Erythroblast (primary cell): ENCODE measurements at places on chromosomes 3 and 15.

- DNase-seq, result no peak
Measured at GRCh38 chr3:162738784-162739183, 1242.2 kb downstream of the OTOL1 start.

DNA sequence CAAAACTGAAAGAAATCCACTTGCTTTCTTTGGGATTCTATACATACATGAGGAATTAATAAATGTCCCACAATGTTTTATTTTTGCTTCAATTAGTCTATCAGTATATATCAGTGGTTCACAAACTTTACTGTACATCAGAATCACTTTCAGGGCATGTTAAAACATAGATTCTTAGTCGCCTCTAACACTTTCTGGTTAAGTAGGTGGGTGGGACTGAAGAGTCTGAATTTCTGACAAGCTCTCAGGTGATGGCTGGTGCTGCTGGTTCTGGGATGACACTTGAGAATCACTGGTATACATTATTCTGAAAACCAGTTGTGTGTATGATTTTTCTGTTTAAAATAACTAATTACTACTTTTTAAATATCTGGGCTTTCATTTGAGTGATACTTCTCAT is 393.3 kb downstream of the TBC1D5 start:
- no peak for DNase-seq

GRCh38 chr3:128618398-128618726 is 32.3 kb downstream of the RPN1 start:
- DNase-seq, result no peak

GRCh38 chr3:133040696-133041523 is 2.7 kb downstream of the TMEM108 start:
- peak; percentile 53 for DNase-seq

GRCh38 chr15:86231864-86232721 is 152.4 kb downstream of the AGBL1 start:
- DNase-seq, result peak; percentile 11

- DNase-seq, result no peak
Measured at GRCh38 chr3:186142393-186142932, 33.6 kb upstream of the ETV5 start.

DNA sequence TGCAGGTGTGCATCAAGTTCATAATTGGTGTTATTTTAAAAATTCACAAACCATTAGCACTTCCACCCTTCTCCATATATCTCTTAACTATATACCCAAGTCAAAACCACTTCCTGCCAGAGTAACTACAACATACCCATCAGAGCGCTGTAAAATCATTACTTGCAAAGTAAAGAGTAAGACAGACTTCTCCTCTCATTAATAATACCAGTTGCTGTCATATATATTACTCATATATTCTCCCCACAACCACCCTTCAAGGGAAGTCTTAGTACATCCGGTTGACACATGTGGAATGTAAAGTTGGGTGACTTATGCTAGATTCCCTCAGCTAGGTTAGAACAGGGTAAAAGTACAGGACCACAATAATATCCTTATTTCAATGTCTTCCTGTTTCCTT is 5.6 kb downstream of the TERC start:
- no peak for DNase-seq

DNA sequence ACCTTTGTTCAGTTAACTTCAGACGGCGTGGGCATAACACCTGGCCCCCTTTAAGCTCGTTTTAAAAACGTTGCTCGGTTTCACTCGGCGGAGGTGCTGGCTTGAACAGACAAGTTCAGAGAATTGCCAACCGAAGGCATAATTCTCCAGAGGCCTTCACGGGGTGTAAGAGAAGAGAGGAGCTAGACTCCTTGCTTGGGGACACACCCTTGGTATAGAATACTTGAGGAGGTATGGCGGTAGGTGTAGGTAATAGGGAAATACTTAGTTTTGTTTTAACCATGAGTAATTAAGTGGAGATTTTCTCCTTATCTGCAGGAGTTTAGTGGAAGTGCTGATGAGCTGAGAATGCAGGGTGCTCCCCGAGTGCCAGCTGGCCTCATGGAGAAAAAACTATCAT is 921 bp downstream of the FBXL2 start:
- no peak for DNase-seq

DNA sequence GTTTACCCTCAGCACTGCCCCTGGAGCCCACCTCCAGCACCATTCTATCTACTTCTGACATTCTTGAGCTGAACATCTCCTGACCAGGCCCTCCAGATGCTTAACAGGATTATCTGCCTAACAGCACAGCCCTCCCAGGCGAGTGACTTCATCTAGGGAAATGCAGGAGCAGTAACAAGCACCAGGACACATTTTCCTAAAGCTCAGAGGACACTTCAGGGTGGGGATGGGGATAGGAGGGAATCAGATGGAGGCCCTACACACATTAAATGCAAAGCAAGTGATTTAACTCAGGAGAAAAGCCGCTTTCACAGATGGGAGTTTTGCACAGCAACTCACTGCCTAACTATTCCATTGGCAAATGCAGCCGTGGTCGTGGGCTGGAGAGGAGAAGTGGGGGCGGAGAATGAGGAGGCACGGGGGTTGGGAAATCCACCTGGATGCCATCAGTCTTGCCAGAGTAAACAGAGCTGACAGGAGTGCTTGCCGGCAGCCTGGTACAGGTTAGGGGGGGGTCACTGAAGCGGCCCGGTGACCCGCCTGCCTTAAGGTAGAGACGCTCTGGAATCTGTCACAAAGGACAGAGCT is 21.3 kb upstream of the BNC1 start:
- no peak for DNase-seq

DNA sequence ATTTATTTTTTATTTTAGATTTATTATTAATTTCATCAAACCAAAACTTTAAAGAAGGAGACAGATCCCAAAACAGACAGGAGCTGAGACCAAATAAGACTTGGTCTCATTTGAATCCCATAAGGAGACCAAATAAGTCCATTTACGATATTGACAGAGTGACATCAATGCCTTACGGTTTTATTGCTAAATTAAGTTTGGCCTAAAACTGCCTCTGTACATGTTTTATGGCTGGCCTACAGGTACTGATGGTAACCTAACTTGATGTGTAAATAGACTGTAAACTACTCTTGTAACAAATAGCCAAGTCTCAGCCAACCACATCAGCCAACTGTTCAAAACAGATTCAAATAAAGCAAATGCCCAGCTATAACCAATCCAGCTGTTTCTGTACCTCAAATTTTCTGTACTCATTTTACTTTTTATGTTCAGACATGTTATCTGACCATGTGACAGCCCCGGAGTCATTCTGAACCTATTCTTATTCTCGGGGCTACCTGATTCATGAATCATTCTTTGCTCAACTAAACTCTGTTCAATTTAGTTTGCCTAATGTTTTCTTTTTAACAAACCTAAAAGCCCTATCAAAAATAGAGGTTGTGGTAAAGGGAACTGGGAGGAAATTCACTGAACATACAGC is 89.4 kb upstream of the CDAN1 start:
- DNase-seq, result no peak

GRCh38 chr3:143753006-143753405 is 95.3 kb downstream of the SLC9A9 start:
- DNase-seq, result no peak

- no peak for DNase-seq
Measured at GRCh38 chr15:80379693-80380092, 24.5 kb upstream of the ARNT2 start.

GRCh38 chr15:93985925-93986324 is 245.4 kb upstream of the MCTP2 start:
- DNase-seq, result no peak

- no peak for DNase-seq
Measured at GRCh38 chr3:19263606-19264005, 115.3 kb downstream of the KCNH8 start.

DNA sequence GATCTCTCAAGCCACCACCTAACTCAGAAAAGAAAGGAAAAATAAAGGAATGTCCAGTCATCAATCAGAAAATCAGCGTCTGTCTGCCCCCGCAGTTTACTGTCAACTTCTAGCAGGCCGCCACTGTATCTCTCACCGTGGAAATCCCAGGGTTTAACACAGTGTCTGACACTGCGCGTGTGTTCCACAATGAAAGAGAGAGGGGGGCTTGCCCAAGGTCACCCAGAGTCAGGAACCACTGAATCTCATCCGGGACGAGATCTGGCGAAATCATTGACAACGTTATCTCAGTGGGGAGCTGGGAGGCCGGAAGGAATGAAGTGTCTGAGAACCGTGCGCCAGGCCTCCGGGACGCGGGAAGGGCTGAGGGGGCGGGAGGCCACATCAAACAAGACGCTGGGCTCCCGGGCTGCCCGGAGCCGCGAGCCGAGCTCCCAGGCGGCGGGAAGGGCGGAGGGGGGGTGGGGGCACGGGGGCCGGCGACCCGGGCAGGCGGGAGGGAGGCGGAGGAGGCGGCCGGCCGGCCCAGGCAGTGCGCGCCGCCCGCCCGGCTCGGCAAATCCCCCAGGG is 2.2 kb upstream of the HES1 start:
- DNase-seq, result peak; percentile 45

DNA sequence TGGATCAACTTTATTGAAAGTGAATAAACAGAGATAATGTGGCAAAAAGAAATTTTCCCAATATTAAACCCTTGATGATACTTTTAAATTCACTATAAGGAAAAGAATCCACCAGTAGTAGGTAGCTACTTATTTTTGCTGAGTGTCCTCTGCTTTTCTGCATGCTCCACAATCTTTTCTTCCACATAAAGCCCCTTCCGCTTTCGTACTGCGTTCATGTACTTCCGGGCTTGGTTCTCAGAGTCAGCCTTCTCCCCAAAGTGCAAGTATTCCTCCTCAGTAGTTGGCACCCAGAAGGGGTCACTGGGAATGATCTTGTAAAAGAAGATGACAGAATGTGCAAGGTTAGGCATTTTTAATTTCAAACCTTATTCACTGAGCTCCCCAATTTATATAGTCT is 84.4 kb upstream of the MEX3B start:
- DNase-seq, result no peak

- DNase-seq, result no peak
Measured at GRCh38 chr3:58534592-58535494, 2.1 kb downstream of the ACOX2 start.

DNA sequence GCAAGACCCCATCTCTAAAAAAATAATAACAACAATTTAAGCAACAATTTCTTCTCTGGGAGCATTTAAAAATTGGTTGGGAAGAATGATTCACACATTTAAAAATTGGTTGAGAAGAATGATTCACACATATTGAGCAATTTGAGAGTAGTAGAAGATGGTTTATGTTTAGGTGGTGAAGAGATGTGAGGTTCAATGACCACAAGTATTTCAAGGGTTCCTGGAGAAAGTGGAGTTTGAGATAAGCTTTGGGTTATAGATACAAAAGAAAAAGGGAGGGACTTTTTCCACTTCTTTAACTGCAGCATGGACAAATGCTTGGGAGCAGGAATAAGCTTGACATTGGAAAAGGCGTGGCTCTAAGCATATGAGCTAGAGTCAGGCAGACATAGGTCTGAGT is 145.7 kb upstream of the NPHP3 start:
- no peak for DNase-seq

DNA sequence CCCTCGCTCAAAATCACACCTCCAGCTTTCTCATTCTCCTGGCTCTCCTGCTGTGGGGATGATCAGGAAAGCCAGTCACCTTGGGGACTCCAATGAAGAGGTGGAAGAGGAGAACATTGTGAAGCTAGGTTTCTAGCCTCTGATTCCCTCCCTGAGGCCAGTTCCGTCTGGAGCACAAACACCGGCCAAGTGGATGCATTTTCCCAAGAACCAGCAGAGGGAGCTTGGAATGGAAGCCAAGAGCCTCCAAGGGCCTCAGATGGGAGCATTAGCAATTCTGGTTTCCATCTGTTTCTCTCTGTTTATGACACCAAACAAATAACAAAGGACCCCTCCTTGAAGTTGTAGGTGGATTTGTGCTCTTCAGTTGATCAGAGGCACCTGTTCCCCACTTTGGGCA is 40.6 kb upstream of the NMNAT3 start:
- peak; percentile 2 for DNase-seq

DNA sequence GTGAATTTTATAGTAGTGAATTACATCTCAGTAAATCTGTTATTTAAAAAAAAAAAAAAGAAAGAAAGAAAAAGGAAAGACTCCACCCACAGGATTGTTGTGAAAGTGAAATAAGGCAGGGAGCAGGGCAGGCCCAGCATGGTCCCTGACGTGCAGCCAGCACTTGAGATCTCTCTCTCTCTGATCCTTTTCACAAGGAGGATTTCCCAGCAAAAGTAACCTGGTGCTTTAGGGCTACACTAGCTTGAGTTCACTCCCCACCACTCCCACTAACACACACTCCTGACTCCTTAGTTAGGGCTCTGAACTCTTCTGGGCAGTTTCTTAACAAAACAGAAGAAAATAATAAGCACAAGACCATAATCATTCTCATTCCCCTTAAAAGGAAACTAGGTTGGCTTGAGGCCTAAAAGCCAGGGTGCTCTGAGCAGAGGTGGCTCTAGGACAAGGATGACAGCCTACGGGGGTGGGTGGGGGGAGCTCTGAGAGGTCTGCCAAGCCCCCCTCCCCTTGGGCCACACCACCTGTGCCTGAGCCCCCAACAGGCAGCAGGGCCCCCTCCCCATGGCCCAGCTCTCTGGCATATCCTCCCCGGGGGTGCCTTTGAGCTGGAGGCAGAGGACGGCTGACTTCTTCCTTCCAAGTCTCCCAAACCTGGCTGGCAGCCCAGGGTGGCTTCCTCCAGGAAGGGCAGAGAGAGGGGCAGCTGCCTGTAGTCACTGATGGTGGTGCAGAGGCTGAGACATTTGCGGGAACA is 856 bp downstream of the TMEM40 start:
- DNase-seq, result no peak

DNA sequence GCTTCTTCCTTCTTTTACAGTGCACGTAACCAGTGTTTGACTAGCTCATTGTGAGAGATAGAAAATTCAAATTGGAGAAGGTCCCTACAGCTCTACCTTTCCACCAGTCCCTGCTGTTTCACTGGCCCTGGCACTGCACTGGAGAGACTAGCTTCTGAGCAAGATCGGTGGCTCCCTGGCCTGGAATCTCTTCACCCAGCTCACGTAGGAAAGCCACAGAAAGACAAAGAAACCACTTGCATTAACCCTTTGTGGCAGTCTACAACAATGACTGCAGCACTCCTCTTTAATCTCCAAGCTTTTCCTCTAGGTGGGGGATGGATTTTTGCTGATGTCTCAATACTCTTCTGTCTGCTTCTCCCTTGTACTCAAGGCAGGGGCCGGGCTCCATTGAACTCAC is 155.9 kb downstream of the PEX5L start:
- DNase-seq, result no peak

DNA sequence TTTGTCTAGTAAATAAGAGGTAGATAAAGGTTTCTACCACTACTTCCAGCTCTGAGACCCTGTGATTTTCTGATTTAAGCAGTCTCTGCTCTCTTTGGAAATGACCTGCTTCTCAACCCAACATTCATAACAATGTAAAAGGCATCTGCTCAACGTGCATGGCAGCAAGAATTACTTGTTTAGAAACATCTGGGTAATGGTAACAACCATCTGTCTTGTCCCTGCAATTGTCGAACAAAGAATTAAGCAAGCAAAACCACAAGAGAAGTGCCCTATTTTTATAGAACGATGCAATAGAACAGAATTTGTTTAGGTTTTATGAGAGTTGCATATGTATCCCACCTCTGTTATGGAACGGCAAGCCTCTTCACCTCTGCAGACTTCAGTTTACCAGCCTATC is 7.1 kb upstream of the FSIP1 start:
- DNase-seq, result no peak

GRCh38 chr3:128426128-128426921 is 40.4 kb downstream of the DNAJB8 start:
- DNase-seq, result peak; percentile 77

- DNase-seq, result no peak
Measured at GRCh38 chr3:170220871-170221270, 1.4 kb upstream of the PRKCI start.

GRCh38 chr15:57160823-57161560 is 215.3 kb upstream of the CGNL1 start:
- DNase-seq, result no peak

GRCh38 chr3:178084938-178085816 is 451.1 kb upstream of the KCNMB2 start:
- DNase-seq, result no peak
